CD8-positive, alpha-beta memory T cell (primary cell): ENCODE measurements at places on chromosomes 11 and 22. TPM values are rescaled to one million over a fixed set of nuclear protein-coding genes. Genes with fewer than 3 reads are reported as not detected.
A peak's percentile ranks its signal among the peaks of the same experiment; 100 is the strongest.

DNA sequence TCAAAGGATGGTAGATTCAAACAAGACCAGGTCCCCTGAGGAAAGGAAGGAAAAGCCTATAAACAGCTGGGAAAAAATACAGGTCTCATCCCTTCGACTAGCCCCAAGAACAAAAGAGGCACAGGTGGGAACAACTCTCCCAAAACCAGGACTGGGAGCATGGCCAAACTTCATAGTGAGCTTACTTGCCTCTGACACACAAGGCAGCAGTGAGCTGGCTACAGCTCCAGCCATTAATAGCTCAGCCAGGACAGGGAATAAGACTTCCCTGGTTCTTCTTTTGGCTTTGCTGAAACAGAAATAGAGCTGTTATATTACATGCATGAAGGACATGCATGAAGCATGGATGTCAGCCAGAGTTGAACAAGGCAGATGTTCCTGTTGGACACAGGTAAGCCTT lies at the start of gene OR10A2:
Gene OR10A2, plus strand, starts transcription at position 97 of the 400 bp plus-strand sequence. CDS start 6,698 bp downstream, outside the sequence.
- DNase-seq, result no peak

DNA sequence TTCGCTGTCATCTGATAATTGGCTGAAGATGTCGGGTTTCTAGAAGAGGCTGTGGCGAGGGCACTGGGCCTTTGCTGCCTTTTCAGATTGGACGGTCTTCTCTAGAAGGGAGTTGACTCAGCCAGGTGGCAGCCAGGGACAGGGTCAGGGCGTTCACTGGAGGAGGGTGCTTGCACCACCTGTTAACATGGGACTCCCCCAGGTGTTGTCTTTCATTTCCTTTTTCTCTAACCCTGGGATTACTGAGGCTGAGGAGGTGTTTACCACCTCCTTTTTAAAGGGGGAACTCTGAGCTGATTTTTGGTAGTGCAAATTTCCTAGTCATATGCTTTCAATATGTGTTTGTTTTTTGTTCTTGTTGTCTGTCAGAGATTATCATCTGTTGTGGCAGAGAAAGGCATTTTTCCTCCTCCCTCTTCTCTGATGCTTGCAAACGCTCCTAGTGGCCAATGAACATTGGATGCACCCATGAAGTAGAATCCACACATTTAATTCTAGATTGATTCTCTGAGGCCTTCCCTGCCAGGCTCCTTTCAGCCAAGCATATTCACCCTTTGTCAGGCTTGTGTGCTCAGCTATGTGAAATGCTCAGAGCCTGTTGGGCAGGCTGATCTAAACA lies 54.1 kb downstream of the LDLRAD3 start:
- DNase-seq, result no peak

DNA sequence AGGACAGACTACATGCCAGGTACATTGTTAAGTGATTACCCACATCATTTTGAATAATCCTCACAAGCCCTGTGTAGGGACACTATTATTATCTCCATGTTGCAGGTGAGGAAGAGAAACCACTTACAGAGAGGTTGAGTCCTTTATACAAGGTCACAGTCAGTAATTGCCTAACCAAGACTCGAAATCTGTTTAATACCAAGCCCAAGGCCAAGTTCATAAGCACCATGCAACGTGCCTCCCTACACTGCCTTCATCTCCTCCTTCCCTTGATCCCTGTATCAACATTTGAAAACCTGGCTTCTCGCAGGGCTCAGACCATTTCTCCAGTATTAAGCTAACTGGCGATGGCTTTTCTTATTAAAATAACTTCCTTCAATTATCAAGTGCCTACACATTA lies 41.7 kb upstream of the SEZ6L start:
- no peak for DNase-seq

- no peak for DNase-seq
These were observed 12.8 kb downstream of the SCYL1 start for GRCh38 chr11:65537620-65538231.

GRCh38 chr11:12271241-12271640 lies 106.1 kb upstream of the PARVA start:
- no peak for DNase-seq

- DNase-seq, result no peak
These were observed 364.9 kb upstream of the CADM1 start for GRCh38 chr11:115869131-115869530.

DNA sequence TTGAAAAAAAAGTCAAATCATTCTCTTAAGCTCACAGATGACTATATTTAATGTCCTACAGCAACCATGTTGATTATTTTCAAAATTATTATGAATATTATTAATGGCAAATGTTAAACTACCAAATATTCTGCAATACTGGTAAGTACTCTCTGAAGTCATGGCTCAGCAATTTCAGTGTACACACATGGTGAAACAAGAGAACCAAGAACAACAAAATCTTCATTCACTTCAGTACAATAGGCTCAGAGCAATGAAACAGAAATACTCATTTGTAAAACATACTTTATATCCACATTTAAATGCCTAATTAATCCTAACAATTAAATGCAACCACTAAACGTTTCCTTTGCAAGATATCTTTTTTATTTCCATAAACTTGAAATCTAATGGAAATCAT lies 347.2 kb downstream of the TTC28 start:
- no peak for DNase-seq

- DNase-seq, result no peak
These were observed 4.2 kb upstream of the PIM3 start for GRCh38 chr22:49956418-49956770.

DNA sequence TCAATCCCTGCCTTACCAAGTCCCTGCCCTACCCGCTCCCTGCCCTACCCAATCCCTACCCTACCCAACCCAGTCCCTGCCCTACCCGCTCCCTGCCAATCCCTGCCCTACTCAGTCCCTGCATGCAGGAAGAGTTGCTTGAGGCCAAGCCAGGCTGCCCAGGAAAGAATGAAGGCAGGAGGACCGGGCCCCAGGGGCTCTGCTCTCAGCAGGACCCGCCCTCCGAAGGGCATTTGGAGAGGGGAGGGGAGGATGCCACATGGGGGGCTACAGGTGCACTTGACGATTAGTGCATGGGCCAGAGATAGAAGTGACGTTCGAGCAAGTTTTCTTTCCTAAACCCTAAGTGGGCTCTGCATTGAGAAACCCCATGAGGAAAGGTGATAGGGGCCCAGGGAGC lies 581.2 kb downstream of the TBC1D22A start:
- DNase-seq, result no peak

- no peak for DNase-seq
These were observed 3.1 kb downstream of the RELT start for GRCh38 chr11:73379189-73379880.

- no peak for DNase-seq
These were observed 5.7 kb upstream of the C1QTNF6 start for GRCh38 chr22:37193629-37194191.

- DNase-seq, result no peak
These were observed 7.7 kb downstream of the OSBP start for GRCh38 chr11:59607703-59608454.

GRCh38 chr11:6615882-6616585 lies 3.2 kb downstream of the TPP1 start:
- no peak for DNase-seq

- no peak for DNase-seq
These were observed 1156.6 kb downstream of the TBC1D22A start for GRCh38 chr22:47919001-47919441.

DNA sequence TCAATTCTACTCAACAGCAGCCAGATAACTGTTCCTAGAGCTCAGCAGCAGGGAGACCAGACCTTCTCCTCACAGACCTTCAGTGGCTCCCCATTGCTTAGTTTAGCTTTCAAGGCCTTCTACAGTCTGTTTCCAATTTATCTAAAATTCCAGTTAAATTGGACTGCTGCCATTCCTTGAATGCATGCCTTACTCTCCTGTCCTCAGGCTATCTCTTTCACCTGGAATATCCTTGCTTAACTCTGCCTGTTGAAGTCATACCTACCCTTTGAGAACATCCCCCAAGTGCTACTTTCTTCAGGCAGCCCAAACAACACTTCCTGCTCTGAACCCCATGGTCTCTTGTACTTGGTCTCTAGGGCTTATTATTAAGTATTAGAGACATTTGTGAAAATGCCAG lies 120.7 kb upstream of the TENM4 start:
- no peak for DNase-seq

DNA sequence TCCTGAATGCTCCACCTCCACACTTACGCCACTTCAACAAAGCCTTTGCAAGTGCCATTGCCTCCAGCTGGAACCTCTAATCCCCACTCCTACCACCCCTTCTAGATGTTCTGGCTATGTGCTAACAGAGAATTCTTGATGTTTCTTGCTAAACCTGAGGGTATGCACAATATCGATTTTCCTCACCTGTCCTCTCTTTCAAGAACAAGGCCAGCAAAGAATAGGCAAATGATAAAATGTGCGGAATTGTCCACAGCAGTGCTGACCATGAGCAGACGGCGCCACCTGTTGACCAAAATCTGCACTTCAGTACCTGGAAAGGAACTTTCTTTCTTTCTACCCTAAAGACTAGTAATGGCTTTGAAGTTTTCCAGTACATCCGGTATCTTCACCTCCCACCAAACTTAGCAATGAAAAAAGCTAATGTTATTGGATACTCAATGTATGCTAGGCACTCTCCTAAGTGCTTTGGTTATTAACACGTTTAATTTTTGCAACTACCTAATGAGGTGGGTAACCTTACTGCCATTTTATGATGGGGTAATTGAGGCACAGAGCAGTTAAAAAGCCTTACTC lies 3.4 kb downstream of the TIMM10 start:
- peak; percentile 76 for DNase-seq

- DNase-seq, result no peak
These were observed 5.5 kb downstream of the SNAP29 start for GRCh38 chr22:20864186-20864908.

DNA sequence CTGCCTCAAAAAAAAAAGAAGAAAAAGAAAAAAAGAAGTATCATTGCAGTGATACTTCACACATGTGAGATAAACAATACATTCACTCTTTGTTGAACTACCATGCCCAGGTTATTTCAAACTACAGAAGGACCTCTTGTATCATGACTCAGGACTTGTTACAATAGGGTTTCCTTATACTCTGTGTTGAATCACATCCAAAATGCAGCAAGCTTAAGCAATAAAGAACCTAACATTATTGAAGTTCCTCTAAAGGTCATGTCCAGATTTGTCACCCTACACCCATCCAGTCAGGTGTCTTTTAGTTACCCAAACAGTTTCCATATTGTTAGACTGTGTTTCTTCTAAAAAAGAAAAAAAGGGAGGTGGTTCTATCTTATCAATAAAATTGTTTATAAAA lies 26.9 kb upstream of the ALKBH3 start:
- DNase-seq, result no peak

DNA sequence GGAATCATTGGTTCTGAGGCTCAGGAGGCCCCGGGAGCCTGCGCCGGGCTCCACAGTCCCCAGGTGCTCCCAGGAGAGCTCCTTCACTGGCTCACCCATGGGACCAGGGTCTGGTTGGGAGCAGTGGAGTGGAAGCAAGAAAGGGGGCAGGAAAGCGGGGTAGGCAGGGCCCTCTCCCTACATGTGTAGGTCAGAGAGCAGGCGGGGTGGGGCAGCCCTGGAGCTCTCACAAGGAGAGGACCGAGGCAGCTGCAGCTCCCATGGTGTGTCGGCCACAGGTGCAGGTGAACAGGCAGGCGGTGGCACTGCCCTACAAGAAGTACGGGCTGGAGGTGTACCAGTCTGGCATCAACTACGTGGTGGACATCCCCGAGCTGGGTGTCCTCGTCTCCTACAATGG lies 28.3 kb downstream of the MUC2 start:
- no peak for DNase-seq

- no peak for DNase-seq
These were observed 672 bp downstream of the TMEM135 start for GRCh38 chr11:87038235-87038977.

- no peak for DNase-seq
These were observed 22.7 kb upstream of the CD44 start for GRCh38 chr11:35116245-35116644.

GRCh38 chr11:25317216-25317615 lies 820.4 kb downstream of the LUZP2 start:
- no peak for DNase-seq

DNA sequence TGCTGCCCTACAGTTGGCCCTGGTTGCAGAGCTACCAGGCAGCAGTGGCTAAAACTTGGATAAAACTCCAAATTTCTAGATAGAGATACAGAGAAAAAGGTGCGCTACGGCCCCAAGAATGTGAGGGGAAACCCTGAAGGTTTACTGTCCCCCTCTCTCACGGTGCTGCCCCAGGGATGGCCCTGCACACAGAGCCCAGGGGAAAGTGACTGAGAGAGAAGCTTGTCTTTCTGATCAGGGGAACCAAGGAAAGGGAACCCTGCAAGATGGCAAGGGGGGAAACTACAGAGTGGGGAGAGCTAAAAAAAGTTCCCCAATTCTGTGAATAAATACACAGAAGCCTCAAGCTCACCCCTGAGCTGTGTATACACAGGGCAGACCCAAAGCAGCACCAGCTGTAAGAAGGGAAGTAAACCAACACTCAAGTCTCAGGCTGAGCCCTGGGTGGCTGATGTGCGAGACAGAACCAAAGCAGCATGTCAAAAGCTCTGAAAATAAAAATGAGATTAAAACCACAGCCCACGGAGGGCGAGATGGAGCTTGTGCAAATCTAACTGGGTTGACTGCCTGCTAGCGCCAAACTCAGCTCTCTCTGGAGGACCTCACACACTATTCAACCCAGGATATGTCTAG lies 22.1 kb downstream of the GNB1L start:
- no peak for DNase-seq

- DNase-seq, result no peak
These were observed 291.8 kb upstream of the DDI1 start for GRCh38 chr11:103744496-103745153.

DNA sequence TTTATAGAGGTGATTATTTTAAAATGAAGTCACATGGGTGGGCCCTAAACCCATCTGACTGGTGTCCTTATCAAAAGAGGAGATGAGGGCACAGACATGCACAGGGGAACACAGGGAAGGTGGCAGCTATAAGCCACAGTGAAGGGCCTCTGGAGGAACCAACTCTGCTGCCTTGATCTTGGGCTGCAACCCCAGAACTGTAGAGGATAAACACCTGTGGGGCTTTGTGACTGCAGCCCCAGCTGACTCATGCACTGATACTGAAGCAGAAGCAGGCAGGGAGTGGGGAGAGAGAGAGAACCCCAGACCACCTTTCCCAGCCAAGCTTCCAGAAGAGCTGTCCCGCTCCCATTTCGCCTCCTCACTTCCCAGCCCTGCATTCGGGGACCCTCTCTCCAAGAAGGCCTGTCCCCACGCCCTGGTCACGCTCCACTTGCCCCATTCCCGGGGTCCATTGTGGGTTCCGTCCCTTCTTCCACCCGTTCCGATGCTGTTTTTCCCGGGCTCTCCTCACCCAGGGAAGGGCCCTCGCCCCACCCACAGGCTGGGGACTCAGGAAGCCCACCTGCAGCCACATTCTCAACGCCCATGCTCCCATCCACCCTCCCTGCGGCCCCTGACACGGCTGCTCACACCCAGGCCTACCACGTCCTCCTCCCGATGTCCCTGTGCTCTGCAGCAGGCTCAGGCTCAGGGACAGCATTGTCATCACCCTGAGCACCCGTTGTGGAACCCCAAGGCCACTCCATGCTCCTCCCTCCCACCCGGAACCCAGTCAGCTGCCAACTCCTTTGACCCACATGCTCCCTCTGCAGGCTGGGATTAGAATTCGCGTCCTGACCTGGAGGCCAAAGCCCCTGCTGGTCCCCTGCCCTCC lies 90.8 kb upstream of the SHANK2 start:
- DNase-seq, result no peak

- DNase-seq, result no peak
These were observed 98.0 kb upstream of the THY1 start for GRCh38 chr11:119520966-119521365.

Gene LRP4
- 0.27 TPM for total RNA-seq

Gene OR8A1
- not detected for total RNA-seq

Gene TRAPPC4
- 154 TPM for total RNA-seq

Gene CYTH4
- 23.1 TPM for total RNA-seq

Gene TUBA8
- total RNA-seq, result not detected

Gene BIK
- 4.1 TPM for total RNA-seq

Gene MARK2
- total RNA-seq, result 38.0 TPM

Gene PANX3
- not detected for total RNA-seq

Gene FAM118B
- 19.0 TPM for total RNA-seq

Gene SVIP
- total RNA-seq, result 74.7 TPM
